Body of pancreas (tissue), 4 donors: ENCODE measurements at places on chromosomes 3 and 15. TPM values are rescaled to one million over a fixed set of nuclear protein-coding genes. Genes with fewer than 3 reads are reported as not detected.

The TF gene
- total RNA-seq, result 0.26 TPM

The ATP13A5 gene
- not detected for total RNA-seq

The PLA2G4D gene
- not detected for total RNA-seq

The RYR3 gene
- total RNA-seq, result 0.66 TPM

The PP2D1 gene
- total RNA-seq, result not detected

The FANCD2 gene
- total RNA-seq, result 2.3 TPM

The CTXN2 gene
- total RNA-seq, result 0.52 TPM

The GCNT3 gene
- total RNA-seq, result 1.3 TPM

DNA sequence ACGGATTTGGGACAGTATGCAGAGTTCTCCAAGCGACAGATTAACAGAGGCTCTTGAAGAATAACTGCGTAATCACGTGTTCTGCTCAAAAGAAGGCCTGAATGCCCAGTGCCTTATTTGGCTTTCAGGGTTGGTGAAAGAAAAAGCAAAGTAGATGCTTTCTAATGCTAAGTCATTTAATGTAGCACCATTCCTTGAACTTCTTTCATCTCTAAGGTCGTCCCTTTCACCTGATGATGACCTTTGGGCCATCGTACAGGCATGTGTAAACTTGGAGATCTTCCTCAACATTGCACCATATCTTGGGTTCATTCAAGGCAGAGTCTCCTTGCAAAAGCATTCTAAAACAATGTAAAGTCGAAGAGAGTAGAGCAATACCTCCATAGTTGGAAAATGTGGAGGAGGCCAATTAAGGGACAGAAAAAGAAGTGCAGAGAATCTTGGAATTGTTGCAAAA lies 48.9 kb downstream of the TMEM44 start:
- H3K36me3 ChIP-seq, result no peaks in the 10 kb centered on the region
- H3K4me1 ChIP-seq, result peaks cover 25% of the 10 kb centered on the region
- no peak for DNase-seq
- peak overlapping the region; percentile 69 for H3K4me3 ChIP-seq

GRCh38 chr3:179734497-179735281 lies 81.8 kb downstream of the USP13 start:
- no peak for DNase-seq
- H3K4me1 ChIP-seq, result no peaks in the 10 kb centered on the region
- H3K27ac ChIP-seq, result no peak overlapping the region
- no peaks in the 10 kb centered on the region for H3K36me3 ChIP-seq
- no peak overlapping the region for H3K4me3 ChIP-seq

GRCh38 chr3:99776516-99777209 lies 41.0 kb upstream of the CMSS1 start:
- H3K27me3 ChIP-seq, result no peaks in the 10 kb centered on the region
- H3K4me3 ChIP-seq, result no peak overlapping the region
- H3K27ac ChIP-seq, result no peak overlapping the region
- no peaks in the 10 kb centered on the region for H3K36me3 ChIP-seq
- no peak for DNase-seq
- H3K4me1 ChIP-seq, result no peaks in the 10 kb centered on the region

DNA sequence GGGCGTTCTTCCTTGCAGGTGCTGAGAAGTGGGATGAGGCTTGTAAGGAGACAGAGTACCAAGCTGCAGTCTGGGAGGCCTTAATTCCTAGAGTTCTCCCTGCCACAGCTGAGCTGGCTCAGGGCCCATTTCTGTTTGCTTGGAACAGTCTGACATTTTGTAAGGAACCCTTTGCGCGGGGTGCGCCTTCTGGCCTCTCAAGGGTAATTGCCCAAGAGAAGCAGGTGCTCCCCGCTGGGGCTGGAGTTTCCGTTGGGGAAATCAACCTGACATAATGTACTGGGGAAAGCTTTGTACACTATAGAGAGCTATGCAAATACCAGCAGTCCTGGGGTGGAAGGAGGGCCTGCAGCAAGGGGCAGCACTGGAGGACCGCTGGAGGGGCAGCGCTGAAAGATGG lies 83.6 kb downstream of the HMG20A start:
- H3K36me3 ChIP-seq, result no peaks in the 10 kb centered on the region
- no peaks in the 10 kb centered on the region for H3K27me3 ChIP-seq
- H3K27ac ChIP-seq, result no peak overlapping the region
- no peak for DNase-seq
- H3K4me3 ChIP-seq, result no peak overlapping the region

DNA sequence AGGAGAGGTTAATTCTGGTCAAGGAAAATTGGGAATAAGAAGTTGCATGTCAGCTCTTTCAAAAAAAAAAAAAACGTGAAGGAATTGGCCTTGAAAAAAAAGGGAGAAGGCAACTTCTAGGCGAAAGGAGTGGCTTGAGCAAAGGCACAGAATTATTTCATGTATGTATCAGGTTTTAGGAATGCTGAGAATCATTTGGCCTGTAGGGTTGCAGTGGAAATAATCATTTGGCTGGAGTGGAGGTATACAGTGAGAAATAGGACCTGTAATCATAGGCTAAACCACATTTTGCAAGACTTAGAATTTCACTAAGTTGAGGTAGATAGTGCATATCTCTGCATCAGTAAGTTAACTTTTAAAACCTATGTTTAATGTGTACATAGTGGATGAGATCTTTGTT lies 54.9 kb downstream of the EPHA6 start:
- H3K27me3 ChIP-seq, result no peaks in the 10 kb centered on the region
- no peaks in the 10 kb centered on the region for H3K36me3 ChIP-seq

DNA sequence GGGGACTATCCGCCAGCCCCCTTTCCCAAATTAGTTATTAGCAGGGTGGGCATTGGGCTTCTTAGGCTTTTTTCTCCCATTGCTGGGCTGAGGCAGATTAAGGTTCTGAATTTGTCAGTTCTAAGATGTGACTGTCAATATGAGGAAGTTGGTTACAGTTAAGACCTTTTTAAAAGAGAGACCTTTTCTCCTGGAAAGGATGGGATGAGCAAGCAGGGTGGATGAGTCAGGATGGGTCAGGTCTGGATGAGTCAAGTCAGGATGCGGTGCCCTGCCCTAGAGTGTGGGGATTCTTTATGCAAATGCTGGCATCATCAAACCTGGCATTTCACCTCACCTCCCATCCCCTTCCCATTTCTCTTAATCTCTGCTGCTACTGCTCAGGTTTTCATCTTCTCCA lies 1.9 kb downstream of the AEN start:
- no peaks in the 10 kb centered on the region for H3K27me3 ChIP-seq
- H3K36me3 ChIP-seq, result no peaks in the 10 kb centered on the region
- H3K27ac ChIP-seq, result peak overlapping the region; percentile 89
- peaks cover 57% of the 10 kb centered on the region for H3K4me1 ChIP-seq
- no peak for DNase-seq

- H3K27me3 ChIP-seq, result no peaks in the 10 kb centered on the region
- DNase-seq, result no peak
- H3K4me1 ChIP-seq, result no peaks in the 10 kb centered on the region
- H3K27ac ChIP-seq, result no peak overlapping the region
- H3K4me3 ChIP-seq, result no peak overlapping the region
Measured at GRCh38 chr3:184419171-184419570, 39.3 kb downstream of the CHRD start.

- no peaks in the 10 kb centered on the region for H3K27me3 ChIP-seq
- no peaks in the 10 kb centered on the region for H3K36me3 ChIP-seq
- DNase-seq, result no peak
- no peak overlapping the region for H3K4me3 ChIP-seq
- no peaks in the 10 kb centered on the region for H3K4me1 ChIP-seq
Measured at GRCh38 chr3:150984066-150984465, 11.5 kb upstream of the CLRN1 start.

DNA sequence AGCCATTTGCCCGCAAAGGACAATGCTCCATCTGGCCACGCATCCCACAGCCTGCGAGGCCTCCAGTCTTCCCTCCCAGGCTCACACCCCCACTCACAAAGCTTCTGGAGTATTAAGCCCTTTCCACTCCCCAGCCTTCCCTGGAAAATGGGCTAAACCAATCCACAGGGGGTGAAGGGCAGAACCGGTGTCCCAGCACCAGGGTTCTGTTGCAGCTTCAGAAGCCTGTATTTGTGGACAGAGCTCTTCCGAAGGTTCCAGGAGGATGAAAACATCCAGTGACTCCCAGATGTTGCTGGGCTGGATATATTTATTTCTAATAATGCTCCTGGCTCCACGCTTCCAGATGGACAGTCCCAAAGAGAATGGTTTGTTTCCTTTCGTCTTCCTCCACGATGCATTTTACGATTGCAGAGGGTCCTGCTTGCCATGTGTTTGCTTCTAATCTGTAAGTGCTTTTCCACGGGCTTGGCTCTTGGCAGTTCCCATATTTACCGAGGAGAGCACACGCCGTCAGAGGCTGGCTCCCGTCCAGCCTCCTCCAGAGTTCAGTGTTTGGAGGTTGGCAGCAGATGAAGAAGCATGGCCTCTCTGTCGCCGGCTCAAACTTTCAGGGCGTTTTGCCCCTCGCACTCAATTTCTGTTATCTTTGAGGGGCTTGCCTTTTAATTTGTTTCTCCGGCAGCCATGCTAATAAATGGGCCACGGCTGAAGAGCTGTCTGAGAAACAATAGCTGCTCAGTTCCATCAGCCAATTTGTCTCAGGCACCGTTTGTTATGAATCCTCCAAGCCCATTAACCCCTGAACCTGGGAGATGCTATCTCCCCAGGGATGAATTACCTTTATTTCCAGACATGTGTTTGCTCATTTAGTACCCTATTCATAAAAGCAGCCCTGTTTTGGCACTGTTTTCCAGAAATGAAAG lies 367.9 kb upstream of the PROK2 start:
- H3K4me3 ChIP-seq, result no peak overlapping the region
- no peaks in the 10 kb centered on the region for H3K36me3 ChIP-seq
- H3K27ac ChIP-seq, result peak overlapping the region; percentile 41
- no peaks in the 10 kb centered on the region for H3K27me3 ChIP-seq

DNA sequence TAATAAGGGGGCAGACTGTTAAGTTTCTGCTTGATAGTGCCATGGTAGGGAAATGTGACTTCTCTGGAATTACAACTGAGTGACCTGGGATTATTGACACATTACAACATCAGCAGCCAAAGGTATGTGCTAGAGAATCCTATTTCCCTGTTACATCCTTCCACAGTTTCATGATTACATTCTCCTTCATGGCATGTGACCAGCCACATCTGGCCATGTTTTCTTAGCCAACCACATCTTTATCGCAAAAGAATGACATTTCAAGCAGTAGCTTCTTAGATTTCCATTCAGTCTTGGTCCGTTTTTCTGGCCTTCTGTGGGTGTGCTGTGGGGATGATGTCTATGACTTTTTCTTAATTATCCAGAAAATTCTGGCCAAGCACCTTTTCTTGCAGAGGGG lies 45.4 kb upstream of the CTDSPL start:
- H3K36me3 ChIP-seq, result peaks cover 2% of the 10 kb centered on the region
- H3K27ac ChIP-seq, result no peak overlapping the region
- DNase-seq, result no peak
- no peaks in the 10 kb centered on the region for H3K27me3 ChIP-seq
- no peaks in the 10 kb centered on the region for H3K4me1 ChIP-seq

- no peaks in the 10 kb centered on the region for H3K27me3 ChIP-seq
- H3K4me1 ChIP-seq, result no peaks in the 10 kb centered on the region
- H3K4me3 ChIP-seq, result no peak overlapping the region
- peaks cover 24% of the 10 kb centered on the region for H3K36me3 ChIP-seq
- no peak overlapping the region for H3K27ac ChIP-seq
Measured at GRCh38 chr3:15044326-15044725, 20.8 kb downstream of the MRPS25 start.

GRCh38 chr3:6732807-6733206 lies 128.1 kb upstream of the GRM7 start:
- H3K27me3 ChIP-seq, result no peaks in the 10 kb centered on the region
- no peaks in the 10 kb centered on the region for H3K36me3 ChIP-seq
- no peaks in the 10 kb centered on the region for H3K4me1 ChIP-seq
- no peak overlapping the region for H3K4me3 ChIP-seq
- no peak for DNase-seq
- no peak overlapping the region for H3K27ac ChIP-seq

DNA sequence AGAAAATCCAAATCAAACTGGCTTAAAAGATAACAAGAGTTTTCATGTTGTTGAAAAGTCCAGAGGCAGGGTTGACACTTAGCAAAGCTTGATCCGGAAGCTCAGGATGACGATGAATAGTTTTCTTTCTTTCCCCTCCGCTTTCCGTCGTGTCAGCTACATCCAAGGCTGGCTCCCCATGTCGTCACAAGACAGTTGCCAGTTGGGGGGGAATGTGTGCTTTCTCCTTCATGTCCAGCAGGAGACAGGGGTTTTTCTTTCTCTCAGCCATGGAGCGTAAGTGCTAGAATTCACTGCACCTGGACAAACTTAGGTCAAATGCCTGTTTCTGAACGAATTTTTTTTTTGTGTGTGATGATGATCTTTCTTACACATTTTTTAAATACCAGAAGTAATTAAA lies 273.8 kb upstream of the RGMA start:
- no peak overlapping the region for H3K4me3 ChIP-seq
- no peaks in the 10 kb centered on the region for H3K27me3 ChIP-seq
- H3K4me1 ChIP-seq, result peaks cover 17% of the 10 kb centered on the region
- DNase-seq, result no peak
- no peak overlapping the region for H3K27ac ChIP-seq

DNA sequence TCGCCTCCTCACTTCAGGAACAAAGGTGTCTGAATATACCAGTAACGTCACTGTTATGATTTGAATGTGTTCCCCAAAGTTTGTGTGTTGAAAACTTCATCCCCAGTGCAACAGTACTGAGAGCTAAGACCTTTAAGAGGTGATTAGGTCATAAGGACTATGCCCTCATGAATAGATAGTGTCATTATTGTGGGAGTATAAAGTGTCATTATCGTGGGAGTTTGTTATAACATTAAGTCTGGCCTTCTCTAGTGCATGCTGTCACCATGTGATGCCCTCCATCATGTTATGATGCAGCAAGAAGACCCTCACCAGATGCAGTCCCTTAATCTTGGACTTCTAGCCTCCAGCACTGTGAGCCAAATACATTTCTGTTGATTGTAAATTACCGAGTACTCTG lies 53.7 kb upstream of the TLE3 start:
- no peaks in the 10 kb centered on the region for H3K36me3 ChIP-seq
- H3K4me3 ChIP-seq, result no peak overlapping the region
- DNase-seq, result no peak
- H3K27ac ChIP-seq, result peak overlapping the region; percentile 71
- peaks cover 16% of the 10 kb centered on the region for H3K4me1 ChIP-seq

- no peak for DNase-seq
- no peaks in the 10 kb centered on the region for H3K4me1 ChIP-seq
- H3K27me3 ChIP-seq, result no peaks in the 10 kb centered on the region
Measured at GRCh38 chr3:60553144-60553543, 698.1 kb downstream of the FHIT start.

DNA sequence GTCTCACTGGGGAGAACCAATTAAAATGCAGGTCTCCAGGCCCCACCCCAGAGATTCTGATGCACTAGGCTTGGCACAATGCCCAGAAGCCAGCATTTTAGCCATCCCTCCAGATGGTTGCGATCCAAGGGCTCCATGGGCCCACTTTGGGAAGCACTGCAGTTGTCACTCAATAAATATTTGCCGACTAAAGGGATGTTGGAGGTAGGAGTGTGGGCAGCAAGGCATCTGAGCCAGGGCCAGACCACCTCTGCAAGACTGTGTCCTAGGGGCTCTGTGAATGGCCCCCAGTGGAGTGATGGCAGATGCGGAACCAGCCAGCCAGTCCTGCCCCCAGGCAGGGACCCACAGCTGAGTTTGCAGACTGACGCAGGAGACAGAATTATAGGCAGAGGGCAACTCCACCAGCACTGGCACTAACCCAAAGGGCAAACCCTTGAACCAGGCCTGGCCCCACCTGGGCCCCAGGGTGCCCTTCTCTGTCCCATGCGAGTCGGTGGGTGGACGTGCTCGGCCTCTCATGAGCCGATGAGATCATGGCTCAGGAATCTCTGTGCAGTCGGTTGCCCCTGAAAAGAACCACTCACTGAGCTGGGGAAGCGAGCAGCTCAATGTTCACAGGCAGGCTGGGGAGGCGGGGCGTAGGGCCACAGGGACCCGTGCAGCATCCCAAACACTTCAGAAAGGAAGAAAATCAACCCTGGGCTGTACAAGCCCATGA lies 49.7 kb downstream of the SEMA5B start:
- H3K27me3 ChIP-seq, result no peaks in the 10 kb centered on the region
- H3K27ac ChIP-seq, result no peak overlapping the region
- H3K4me1 ChIP-seq, result no peaks in the 10 kb centered on the region
- no peaks in the 10 kb centered on the region for H3K36me3 ChIP-seq
- no peak overlapping the region for H3K4me3 ChIP-seq
